ENCODE measurements at places on chromosomes 5 and 9.

DNA sequence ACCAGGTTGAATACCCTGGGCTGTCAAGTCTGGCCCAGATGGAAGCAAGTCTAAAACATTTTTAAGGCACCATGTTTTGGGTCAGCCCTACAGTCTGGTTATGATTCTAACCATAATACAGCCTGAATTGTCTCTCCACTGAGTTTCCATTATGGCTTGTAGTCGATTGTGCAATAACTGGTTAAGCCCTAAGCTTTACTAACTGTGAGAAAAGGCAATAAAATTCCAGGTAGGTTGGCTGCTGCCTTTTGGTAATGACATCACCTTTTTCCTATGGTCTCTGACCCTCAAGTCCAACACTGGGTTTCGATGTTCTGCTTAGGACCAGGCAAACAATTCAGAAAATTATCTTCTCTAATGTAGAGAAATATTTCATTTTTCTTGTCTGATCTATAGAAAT, 243.3 kb downstream of the ACTL7B start:
- no peak for DNase-seq

- DNase-seq = no peak
Observed at GRCh38 chr9:78236551-78236910, 656 bp downstream of the CEP78 start.

DNA sequence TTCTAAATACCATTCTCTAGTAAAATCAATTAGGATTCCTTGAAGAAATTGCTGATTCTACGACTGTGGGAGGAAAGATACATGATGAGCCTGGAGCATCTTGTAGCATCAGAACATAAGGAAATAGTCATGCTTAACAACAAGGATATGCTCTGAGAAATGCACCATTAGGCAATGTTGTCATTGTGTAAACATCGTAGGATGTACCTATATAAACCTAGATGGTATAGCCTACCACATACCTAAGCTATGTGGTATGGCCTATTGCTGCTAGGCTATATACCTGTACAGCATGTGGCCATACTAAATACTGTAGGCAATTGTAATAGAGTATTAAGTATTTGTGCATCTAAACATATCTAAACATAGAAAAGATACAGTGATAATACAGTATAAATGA, 77.4 kb upstream of the VCAN start:
- DNase-seq = no peak

DNA sequence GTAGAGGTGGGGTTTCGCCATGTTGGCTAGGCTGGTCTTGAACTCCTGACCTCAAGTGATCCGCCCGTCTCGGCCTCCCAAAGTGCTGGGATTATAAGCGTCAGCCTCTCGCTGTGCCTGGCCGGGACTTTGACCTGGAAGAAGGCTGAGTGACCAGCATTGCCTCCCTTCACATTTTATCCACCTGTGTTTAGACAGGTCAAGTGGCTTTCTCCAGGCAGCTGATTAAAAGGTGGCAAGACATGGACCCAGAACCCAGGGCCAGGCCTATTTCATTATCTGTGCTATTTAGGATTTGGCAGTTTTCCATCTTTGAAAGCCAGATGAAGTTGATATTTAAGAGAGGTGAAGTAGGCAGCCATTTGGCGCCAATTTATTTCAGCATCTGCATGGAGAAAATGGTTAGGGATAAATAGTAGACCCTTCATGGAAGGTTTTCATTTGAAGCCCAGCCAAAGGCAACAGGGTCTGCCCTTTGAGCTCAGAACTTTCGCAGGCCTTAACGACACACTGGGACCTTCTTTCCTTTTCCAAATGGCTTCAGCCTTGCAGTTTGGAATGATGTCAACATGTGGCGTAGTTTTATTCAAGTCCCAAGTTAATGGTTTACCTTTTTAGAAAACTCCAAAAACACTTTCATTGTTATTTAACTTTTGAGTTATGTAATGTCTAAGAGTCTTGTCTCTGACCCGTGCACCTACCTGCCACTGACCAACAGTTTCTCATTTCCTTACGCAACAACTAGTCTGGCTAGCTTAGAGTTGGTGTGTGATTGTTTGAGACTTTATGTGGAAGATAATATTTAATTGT, 8.4 kb downstream of the DAPK1 start:
- no peak for DNase-seq

DNA sequence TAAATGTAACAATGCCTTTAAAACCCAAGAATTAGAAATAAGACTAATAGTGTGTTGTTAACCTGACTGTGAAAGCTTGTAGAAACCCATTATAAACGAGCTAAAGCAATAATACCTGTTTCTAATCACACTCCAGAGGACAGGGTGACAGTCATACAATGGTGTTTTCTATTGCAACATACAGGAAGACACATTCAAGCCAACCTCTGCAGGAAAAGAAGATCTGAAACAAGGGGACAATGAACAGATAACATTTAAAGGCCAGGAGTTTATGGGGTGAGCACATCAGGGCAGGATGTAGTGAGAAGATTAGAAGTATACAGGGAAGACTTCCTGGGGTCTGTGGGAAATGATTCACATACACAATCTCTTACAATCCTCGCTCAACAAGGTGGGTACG, 13.8 kb downstream of the BARHL1 start:
- no peak for DNase-seq

- DNase-seq = no peak
Observed at GRCh38 chr5:163712011-163712410, 206.6 kb downstream of the MAT2B start.

GRCh38 chr5:17992291-17992690, 358.0 kb downstream of the TAF11L14 start:
- DNase-seq = no peak

GRCh38 chr5:89849830-89850512, 559.6 kb downstream of the CETN3 start:
- peak; percentile 51 for DNase-seq

GRCh38 chr5:166994226-166994625, 1297.2 kb upstream of the WWC1 start:
- no peak for DNase-seq

DNA sequence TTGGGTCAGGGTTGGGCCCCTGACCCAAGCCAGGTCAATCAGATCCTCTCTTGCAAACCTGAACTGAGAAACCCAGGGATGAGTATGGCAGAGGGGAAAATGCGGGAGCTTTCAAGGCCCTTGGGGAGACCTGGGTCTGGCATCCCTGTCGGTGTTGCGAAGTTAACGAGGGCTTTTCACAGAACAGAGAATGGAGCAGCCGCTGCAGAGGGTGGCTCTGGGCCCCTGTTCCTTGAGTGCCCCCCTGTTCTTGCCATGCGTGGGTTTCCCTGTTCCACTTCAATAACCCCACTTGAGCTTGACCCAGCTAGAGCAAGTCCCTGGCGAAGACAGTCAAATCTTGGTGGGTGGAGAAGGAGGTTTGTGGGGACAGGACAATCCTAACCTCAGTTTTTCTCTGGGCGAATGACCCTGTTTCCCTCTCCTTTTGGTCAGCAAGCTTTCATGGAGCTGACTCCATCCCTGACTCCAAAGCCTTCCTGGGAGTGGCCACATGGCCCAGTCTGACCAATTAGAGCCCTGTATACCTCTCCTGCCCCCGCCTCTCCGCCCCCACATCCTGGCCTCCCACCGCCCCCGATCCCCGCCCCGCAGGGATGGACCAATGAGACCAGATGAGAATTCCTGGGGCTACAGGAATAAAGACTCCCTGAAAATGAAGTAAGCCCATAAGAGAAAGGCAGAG, 2.9 kb upstream of the VDAC1 start:
- no peak for DNase-seq

- peak; percentile 86 for DNase-seq
Observed at GRCh38 chr9:115118879-115119218, 892 bp upstream of the TNC start.

DNA sequence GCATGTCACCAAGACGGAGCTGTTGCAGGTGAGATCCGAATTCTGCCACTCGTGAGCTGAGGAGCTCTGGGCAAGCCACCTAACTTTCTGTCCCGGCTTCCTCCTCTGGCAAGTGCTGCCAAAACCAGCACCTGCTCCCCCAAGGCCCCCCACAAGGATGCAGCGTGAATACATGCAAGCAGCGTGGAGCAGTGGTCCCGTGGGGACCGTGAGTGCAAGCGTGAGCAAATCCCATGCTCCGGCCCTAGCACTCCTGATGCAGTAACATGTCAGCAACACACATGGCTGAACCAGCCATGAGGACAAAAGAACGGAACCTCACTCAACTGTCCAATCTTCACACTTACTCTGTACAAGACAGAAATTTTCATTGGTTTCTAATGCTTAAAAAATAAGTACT, 31.0 kb downstream of the NSUN2 start:
- no peak for DNase-seq

DNA sequence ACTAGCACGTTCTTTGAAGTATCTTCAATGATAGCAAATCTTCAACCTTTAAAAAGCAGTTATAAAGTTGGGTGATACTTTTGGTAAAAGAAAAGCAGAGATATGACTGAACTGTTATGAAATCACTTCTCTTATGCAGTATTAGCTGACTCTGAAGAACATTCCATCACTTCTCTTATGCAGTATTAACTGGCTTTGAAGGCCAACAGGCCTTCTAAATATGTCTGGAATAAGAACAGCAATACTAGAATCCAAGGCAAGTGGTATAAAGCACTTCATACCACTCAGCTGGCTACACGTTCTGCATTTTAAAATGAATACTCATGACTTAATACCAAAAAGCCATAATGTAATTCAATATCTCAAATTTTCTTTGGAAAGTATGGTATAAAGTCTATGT, 17.3 kb downstream of the SKIC3 start:
- DNase-seq = peak; percentile 3

DNA sequence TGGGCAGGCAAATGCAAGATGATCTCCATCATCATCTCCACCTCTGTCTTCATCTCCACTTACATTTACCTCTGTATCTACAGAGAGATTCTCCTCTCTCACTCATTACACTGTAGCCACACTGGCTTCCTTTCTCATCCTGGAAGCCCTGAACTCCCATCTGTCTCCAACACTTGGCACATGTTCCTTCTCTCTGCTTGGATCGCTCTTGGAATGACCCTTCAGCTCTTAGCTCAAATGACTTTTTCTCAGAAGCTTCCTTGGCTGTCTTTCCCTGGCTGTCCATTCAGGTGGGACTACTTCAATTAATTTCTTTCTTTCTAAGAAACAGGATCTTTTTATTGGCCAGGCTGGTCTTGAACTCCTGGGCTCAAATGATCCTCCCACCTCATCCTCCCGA, 120.0 kb upstream of the KLF4 start:
- DNase-seq = no peak

DNA sequence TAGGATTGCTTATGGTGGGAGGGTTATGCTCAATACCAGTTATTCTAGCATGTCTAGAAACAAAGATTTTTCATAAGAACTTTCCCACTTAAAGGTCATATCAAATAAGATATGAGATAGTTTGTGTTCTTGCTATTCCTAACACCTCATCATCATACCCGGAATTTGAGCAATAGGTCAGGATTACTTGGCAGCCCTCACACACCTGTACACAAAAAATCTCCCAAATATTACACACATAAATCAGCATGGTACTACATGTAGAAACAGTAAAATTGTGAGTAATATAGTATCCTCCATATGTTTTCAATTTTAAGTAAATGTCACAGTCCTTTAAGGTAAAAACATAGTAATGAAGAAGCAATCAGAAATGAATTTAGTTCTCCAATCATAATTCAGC, 113.7 kb downstream of the SLC25A46 start:
- DNase-seq = no peak

GRCh38 chr9:135522137-135522877, 1.1 kb downstream of the LCN1 start:
- no peak for DNase-seq

DNA sequence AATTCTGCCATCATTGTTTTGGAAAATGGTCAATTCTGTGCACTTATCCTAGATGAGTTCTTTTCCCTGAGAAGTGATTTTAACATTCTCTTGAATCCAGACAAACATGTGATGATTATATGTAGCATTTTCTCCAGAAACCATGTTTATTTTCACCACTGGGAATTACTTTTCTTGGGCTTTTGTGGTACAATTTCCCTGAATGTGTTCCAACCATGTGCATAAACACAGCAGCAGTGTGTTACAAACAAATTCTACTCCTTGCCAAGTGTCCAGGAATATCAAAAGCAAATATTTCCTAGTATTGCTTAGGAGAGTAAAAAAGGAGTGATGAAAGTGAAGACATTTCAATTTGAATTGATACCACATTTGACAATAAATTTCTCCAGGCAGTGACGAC, 50.4 kb downstream of the NXNL2 start:
- no peak for DNase-seq

- DNase-seq = no peak
Observed at GRCh38 chr5:30734118-30734517, 459.4 kb upstream of the CDH6 start.

DNA sequence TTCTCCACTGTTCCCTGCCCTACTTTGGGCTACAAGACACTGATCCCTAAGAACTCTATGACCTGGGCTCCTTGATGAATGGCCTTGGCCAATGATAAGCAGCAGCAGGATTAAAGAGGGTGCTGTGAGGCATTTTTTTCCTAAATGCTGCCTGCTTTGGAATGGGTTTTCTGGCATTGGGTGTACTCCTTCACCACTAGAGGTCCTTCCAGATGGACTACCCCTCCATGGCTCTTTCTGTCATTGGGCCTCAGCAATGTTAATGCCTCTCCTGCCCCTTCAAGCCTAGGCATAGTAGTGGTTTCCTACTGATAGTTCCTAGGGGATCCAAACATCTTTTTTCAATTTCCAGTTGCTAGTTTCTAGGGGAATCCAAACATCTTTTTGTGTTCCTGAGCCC, 319.3 kb upstream of the RPS23 start:
- DNase-seq = no peak

DNA sequence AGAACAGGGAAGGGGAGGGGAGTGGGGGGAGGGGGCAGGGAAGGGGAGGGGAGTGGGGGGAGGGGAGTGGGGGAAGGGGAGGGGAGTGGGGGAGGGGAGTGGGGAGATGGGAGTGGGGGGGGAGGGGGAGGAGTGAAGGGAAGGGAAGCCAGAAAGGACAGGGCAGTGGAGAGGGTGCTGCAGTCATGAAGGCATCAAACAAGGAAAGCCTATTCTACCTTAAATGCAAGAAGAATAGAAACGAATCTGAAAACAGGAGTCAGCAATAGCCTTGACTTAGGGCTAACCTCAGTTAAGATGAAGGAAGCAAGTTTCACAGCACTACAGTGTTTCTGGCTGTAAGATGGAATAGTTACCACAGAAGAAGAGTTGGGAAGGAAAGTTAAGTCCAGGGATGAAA, 59.5 kb downstream of the CAMSAP1 start:
- DNase-seq = no peak

GRCh38 chr9:89649039-89649691, 44.4 kb downstream of the GADD45G start:
- DNase-seq = peak; percentile 43

DNA sequence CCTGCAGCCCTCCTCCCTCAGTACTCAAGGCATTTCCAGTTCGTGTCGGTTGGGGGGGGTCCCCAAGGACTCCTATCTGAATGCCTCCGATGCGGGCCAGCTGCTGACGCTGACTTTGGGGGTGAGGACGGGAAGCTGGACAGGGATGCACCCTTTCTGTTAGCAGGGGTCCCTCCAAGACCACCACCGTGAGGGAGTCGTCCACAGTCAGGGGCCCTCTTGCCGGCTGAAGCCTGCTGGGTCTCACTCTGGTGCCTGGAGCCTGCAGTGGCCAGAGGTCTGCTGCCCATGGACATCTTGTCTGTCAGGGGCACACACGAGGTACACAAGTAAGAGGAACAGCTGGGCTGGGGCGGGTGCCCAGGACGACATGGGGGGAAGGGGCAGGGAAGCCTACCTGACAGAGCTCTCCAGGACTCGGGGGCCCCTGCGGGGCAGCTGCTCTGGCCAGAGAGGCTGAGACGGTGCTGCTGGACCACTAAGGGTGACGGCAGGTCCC, 9.1 kb upstream of the ZDHHC11 start:
- no peak for DNase-seq
